ENCODE measurements at places on chromosomes 2 and 18.

GRCh38 chr2:40138314-40138713 is 313.6 kb downstream of the SLC8A1 start:
- no peak for DNase-seq

DNA sequence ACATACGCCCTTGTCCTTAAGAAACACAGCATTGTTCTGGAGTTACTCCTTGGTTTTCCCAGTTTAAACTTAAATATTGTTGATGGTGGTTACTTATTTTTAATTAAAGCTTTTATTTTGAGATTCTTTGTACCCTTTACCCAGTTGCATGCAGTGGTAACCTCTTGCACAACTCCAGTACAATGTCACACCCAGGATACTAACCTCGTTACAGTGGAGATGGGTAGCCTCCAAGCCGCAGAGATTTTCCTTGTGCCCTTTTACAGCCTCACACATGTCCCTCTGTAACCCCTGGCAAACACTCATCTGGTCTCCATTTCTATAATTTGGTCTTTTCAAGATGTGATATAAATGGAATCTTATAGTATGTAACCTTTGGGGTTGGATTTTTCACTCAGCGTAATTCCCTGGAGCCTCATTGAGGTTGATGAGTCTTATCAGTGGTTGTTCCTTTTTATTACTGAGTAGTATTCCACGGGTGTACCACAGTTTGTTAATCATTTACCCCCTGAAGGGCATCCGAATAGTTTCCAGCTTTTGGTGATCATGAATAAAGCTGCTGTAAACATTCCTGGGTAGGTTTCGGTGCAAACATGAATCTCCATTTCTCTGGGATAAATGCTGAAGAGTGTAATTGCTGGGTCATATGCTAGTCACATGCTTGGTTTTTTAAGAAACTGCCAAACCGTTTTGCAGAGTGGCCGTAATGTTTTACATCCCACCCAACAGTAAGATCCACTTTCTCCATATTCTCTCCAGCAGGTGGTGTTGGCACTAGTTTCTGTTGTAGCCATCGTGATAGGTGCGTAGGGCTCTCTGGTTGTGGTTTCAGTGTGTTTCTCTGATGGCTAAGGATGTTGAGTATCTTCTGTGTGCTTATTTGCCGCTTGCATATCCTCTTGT is 68.6 kb downstream of the DGKD start:
- no peak for DNase-seq

DNA sequence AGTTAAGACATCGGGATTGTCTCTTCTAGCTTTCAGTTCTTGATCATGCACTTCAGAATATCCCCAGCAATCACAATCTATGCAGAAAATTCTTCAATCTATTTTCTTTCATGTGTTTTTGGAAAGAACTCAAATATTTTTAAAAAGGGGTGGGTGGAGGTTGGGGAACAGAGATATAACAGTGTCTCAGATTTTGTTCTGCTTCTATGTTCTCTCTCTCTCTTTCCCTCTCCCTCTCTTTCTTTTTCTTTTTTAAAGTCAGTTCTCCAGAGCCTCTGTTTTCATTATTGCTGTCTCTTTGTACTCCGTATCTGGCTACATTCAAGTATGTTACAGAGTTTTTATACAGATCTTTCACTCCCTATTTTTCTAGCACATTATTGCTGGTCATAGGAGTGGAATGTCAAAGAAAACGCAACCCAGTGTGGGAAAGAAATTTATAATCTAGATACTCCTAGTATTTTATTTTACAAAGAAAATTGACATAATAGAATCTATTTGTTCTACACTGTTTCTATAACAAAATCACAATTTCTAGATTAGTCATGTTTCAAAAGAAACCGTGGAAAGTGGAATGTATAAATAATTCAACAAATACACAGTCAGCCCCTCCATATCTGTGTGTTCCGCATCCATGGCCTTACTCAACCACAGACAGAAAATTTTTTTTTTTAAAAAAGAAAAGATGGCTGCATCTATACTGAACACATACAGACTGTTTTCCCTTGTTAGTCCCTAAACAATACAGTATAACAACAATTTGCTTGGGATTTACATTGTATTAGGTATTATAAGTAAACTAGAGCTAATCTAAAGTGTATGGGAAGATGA is 11.2 kb upstream of the NEMP2 start:
- no peak for DNase-seq

- no peak for DNase-seq
These were observed 91.7 kb upstream of the ITGA6 start for GRCh38 chr2:172335736-172336135.

GRCh38 chr2:182187130-182187529 is 201.5 kb downstream of the PPP1R1C start:
- DNase-seq = no peak

- DNase-seq = no peak
These were observed 2.6 kb upstream of the GPR35 start for GRCh38 chr2:240622531-240623235.

GRCh38 chr18:48571639-48572384 is 33.0 kb downstream of the CTIF start:
- no peak for DNase-seq

- DNase-seq = no peak
These were observed 820.5 kb upstream of the POU3F3 start for GRCh38 chr2:104033399-104033798.

DNA sequence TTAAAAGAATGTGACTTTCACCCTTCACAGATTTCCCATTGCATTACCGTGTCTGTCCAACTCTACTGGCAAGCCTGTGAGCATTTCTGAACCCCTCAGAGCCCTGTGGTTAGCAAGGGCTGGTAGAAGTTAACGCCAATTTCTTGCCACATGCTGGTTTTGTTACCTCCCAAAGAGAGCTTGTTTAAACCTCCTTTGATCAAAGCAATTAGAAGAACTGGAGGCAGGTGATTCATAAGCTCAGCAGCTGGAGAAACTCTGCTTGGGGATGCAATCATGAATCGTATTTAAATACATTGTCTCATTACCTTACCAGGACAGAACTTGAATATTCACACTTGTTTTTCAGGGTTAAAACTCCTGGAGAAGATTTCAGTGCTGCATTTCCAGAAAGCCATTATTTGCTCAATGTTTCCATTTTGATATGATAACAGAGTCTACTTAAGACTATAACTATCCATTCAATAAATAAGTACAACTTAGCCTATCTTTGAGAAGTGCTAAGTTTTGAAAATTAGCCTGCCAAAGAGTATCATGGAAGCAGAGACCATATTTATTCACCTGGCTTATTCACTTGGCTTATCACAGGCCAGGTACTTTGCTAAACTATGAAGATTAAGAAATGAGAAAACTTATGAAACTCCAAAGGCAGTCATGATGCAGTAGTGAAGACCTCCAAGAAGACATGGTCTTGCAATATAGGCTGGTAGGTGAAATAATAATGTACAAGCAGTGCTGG is 292.8 kb downstream of the INSIG2 start:
- DNase-seq = no peak

DNA sequence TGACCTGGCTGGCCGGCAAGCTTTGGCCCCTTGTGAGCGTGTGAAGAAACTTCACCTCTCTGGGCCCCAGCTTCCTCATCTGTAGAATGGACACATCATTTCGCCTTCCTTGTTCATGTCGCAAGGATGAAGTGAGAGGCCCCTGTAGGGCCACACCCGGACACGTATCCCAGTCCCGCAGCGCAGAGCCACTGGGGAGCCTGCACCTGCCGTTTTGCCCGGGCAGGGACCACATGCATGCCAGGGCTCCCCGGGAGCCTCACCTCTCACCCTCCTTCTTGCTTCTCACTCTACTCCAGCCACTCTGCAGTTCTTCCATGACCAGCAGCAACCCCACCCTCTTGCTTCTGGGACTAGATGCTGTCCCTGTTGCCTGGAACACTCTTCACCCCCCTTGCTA is 77.5 kb downstream of the FAM168B start:
- no peak for DNase-seq

GRCh38 chr2:33022395-33022985 is 75.7 kb downstream of the LTBP1 start:
- DNase-seq = no peak

- DNase-seq = no peak
These were observed 488.9 kb downstream of the RNF144A start for GRCh38 chr2:7405861-7406715.

DNA sequence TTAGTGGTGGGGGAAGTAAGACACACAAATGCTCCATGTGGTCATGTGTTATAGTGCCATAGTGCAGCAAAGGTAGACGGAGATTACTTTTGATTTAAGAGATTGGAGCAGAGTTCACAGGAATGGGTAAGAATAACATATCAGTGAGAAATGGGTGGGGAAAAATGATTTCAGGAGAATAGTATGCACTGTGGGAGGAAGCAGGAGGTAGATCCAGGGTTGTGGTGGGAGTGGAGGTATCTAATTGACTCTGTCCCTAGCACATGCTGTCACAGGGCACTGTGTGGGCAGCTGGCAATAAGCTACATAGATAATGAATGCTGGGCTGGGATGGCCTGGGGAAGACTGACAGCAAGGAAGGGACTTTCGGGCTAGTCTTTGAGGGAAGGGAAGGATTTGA is 65.3 kb downstream of the STAT1 start:
- no peak for DNase-seq

GRCh38 chr2:78061301-78061700 is 539.1 kb upstream of the LRRTM4 start:
- DNase-seq = no peak

DNA sequence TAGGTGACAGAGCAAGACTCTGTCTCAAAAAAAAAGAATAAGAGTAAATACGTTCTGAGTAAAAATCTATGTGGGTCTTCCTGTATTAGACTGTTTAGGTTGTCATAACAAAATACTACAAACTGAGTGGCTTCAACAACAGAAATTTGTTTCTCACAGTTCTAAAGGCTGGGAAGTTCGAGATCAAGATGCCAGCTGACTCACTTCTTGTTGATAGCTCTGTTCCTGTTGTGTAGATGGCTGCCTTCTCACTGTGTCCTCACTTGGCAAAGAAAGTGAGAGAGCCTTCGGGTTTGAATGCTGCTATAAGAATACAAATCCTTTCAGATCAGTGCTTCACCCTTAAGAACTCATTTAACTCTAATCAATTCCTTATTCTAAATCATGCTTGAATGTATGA is 430.0 kb upstream of the VWC2L start:
- no peak for DNase-seq

GRCh38 chr18:39178166-39178565 is 1612.6 kb upstream of the CELF4 start:
- DNase-seq = no peak

GRCh38 chr2:67948506-67948905 is 114.3 kb downstream of the C1D start:
- DNase-seq = no peak

DNA sequence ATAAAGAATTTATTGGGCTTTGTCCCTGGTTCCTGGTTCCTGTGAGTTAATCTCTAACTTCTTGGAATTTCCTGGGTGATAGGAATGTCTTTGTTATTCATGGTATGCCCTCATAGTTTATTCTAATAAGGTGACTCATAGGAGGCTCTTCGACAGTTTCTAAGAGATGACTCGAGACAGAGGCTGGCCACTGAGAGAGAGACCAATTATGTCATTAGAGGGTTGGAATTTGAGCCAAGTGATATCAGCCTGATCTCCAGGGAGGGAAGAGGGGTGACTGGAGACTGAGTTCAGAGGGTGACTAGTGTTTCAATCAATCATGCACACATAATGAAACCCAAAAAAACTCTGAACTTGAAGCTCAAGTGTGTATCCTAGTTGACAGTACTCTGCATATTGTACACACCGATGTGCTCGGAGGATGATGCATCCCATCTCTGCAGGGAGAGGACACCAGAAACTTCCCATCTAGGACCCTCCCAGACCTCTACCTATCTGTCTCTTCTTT is 185.7 kb downstream of the MTCL1 start:
- no peak for DNase-seq

DNA sequence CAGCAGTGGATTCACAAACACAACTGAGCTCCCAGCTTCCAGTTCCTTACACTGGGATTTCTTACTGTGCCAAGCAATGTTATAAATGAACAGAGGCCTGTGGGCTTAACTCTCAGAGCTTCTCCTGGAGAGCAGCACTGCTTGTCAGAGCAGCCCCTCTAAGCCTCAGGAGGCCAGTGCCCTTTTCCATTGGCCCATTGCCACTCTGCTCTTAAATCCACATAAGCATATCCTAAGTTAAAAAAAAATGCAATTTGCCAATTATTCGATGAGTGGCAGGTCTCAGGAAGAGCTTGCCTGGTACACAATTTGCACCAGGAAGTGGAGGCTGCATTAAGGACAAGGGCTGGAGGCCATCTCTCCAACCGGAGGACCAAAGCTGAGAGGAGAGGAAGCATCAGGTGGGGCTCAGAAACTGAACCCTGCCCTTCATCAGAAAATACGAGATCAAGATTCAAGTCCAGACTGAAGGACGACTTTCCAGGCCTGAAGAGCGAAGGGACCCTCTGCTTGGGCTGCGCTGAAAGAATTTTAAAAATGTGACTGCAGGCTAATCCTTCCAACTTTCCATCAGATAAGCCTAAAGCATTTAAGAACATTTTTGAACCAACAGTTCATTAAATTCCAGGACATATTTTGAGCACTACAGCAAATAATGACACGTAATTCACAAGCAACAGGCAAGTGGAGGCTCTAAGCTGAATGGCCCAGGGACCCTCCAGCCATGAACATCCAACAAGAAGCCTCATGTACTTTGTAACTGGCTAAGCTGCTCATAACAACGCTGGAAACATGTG is 28.4 kb upstream of the PXDN start:
- DNase-seq = no peak

DNA sequence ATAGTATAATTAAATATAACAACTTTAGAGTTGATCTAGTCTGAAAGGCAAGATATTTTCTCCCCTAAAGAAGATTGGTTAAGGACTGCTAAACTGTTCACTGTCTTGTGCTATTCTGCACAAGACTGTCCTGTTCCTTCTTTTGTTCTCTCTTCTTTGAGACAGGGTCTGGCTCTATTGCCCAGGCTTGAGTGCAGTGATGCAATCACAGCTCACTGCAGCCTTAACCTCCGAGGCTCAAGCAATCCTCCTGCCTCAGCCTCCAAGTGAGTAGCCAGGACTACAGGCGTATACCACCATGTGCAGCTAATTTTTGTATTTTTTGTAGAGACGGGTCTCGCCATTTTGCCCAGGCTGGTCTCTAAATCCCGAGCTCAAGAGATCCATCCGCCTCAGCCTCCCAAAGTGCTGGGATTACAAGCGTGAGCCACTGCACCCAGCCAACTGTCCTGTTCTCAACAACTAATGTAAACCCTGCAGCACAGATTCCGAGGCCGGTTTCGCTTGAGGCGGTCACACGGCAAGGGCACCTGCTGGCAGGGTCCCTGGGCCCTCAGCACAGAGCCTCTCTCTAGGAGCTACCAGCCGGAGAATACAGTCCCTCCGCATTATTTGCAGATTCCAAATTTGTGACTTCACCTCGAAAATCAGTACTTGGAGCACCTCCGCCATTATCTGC is 16.4 kb downstream of the PXDN start:
- DNase-seq = no peak

GRCh38 chr2:241412144-241412543 is 56.1 kb downstream of the FARP2 start:
- no peak for DNase-seq

DNA sequence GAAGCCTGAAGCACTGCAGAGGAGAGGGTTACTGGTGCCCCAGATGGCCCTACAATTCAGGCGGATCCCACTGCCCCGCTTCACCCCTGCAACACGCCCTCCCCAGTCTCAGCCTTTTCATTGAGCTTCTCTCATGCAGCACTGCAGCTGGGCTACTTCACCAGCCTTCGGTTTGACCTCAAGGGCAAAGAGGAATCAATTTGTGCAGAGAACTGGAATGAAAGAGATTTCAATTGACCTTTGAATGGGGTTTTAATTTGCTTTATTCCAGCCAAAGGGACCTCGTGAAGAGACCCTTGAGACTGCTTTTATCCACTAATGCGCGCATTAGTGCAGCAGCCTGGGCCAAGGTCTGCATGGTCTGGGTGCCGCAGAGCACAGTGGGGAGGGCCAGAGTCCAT is 8.8 kb upstream of the POMC start:
- DNase-seq = no peak
